NCI-H510A treated with DMSO at 0.1 percent for 48 hours (cell line): ENCODE measurements at places on chromosomes 5 and 9.

DNA sequence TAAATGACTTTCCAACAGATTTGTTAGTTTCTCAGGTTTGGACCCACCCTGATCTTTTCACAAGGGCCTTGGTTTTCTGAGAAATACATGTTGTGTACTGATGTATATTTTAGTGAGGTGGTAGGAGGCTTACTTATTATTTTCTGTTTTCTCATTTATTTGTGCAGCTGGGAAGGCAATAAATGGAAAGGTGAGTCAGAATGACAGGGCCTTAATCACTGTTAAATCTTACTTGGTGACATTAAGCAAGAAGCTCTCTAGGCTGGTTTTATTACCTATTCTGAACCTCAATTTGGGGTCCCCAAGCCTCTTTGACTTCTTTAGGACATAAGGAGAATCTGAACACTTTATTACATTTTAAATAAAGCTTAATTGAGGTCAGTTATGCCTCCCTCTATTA is 214.0 kb upstream of the DAB2 start:
- no peak for DNase-seq

GRCh38 chr9:83119873-83120272 is 56.9 kb upstream of the RASEF start:
- no peak for DNase-seq

DNA sequence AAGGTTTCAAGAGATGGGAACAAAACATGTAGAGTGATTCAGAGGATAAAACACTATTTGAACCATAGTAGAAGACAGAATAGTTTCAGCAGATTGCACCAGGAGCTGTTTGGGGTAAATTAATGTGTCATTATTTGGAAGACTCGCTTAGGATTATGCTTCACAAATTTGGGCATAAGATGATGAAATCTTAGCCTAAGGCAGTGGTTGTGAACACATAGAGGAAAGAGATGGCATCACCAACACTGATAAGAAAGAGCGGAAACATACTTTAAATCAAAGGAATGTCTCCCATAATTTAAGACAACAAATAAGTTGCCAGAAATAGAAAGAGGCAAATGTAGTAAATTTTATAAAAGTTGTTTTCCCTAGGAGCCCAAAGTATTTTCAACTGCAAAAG is 66.1 kb upstream of the TBCA start:
- DNase-seq: no peak

DNA sequence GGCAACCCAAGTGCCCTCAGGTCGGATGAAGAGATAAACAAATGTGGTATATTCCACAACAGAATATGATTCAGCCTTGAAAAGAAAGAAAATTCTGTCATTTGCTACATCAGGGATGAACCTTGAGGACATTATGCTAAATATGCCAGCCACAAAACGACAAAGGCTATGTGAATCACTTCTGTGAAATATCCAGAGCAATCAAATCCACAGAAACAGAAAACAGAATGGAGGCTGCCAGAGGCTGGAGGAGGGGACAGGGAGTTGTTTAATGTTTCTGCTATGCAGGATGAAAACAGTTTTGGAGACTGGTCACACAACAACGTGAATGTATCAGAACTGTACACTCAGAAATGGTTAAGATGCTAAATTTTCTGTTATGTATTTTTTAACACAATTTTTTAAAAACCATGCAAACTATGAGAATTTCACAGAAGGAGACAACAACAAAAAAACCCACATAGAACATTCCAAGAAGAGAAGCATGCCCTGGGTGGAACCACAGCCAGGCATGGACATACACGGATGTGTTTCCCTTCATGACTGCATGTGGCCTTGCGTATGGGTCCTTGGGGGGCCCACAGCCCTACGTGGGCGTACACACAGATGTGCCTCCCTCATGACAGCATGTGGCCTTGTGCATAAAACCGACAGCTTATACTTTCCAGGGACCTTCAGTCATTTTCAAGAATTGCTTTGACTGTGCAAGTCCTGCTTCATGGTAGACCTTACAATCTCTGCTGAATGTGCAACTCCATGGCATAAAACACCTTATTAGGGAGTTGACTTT is 146.7 kb downstream of the ROR2 start:
- no peak for DNase-seq

DNA sequence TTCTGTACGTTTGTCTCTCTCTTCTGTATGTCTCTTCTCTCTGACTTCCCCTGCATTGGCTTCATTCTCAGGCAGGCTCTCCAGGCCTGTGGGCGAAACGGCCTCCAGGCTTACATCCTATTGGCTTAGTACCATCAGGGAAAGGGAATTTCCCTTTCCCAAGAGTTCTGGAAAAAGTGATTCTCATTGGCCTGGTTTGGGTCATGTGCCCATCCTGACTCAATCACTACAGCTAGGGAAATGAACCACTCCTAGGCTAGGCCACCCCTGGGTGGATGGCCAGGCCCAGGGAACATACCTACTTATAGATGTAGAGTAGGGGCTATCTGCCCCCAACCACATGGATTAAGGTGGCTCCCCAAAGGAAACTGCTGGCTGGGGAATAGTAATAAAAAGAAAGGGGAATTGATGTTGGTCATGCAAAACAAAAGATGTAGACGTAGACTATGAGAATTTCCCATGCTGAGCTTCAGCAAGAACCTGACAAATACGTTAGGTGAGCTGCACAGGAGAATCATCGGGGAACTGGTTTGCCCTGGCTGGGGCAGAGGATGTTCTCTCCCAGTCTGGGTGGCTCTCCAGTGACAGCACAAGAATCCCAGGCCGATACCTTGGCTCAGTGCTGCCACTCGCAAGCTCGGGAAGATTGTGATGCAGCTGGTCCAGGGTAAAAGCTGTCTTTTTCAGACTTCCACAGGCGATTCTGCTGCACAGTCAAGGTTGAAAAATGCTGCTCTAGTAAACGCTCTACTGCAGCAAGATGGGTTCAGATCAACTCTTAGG is 3.7 kb upstream of the EGR1 start:
- DNase-seq: no peak

GRCh38 chr5:179290681-179291540 is 54.4 kb downstream of the ADAMTS2 start:
- no peak for DNase-seq

- no peak for DNase-seq
Measured at GRCh38 chr9:114884787-114885452, 45.5 kb downstream of the TNFSF8 start.

GRCh38 chr5:76804266-76804665 is 14.6 kb upstream of the F2RL1 start:
- no peak for DNase-seq

GRCh38 chr5:35470866-35471265 is 146.8 kb upstream of the SPEF2 start:
- no peak for DNase-seq

DNA sequence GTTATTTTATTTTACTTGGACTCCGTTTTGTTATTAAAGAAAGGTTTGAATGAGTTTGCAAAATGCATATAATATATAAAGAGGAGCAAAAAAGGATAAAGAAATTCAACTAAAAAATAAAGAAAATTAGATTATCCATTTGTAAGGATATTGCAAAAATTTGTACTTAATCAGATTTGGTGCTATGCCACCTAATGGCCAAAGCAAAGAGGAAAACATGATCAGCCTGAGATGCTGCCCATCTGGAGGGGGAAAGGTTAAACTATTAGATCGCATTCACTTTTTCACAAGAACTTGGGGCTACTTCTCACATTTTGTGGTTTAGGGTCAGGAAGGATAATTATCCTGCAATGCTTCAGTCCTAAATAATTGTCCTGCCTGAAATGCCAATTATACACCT is 350.6 kb downstream of the MLLT3 start:
- DNase-seq: no peak

DNA sequence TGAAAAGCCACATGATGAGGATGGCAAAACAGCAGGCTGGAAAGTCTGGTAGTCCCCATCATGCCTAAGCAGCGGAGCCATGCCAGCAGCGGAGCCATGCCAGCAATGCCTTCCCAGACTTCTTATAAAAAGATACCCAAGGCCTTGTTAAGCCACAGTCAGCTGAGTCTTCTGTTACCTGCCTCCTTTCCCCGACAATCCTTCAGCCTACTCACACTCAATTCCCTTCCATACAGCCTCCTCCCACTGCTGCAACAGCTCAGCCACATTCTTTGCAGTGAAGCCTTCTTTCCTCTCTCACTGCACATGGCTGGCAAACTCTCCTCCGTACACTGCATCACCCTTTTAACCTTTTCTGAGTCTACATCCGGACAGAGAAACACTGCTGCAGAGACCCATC is 114.9 kb downstream of the AUH start:
- DNase-seq: no peak

DNA sequence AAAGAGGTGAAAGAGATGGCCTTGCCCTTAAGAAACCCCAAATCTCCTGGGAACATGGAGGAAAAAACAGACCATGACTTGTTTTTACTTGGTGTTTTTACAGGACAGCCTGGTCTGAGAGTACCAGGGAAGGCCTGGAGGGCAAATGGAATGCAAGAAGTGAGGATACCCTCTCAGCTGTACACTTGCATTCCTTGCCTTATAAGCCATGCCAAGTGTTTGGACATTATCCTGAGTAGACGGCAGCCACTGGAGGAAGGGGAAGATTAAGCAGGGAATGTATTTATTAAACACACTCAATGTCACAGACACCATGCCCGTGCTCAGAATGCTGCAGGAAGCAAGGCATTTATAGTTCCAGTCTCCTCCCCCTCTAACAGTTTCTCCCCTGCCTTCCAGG is 581.4 kb downstream of the CDK5RAP2 start:
- no peak for DNase-seq

DNA sequence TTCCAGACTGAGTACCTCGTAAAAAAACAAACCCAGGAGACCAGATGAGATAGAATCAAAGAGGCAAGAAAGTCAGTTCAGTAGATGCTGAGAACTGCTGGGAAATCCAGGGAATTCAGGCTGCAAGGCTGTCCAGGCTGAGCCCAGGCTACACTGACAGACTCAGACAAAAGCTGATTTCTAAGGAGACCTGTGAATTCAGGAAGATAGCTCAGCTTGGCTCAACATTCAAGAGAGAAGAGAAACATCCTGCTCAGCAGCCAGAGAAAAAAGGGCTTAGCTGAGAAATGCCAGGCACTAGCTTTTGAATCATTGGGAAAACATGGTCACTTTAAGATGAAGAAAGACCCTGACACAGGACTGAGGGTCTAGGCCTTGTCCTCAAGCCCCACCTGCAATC is 118.2 kb upstream of the SLC44A1 start:
- no peak for DNase-seq

GRCh38 chr5:124007675-124008398 is 495.9 kb downstream of the CSNK1G3 start:
- DNase-seq: no peak

DNA sequence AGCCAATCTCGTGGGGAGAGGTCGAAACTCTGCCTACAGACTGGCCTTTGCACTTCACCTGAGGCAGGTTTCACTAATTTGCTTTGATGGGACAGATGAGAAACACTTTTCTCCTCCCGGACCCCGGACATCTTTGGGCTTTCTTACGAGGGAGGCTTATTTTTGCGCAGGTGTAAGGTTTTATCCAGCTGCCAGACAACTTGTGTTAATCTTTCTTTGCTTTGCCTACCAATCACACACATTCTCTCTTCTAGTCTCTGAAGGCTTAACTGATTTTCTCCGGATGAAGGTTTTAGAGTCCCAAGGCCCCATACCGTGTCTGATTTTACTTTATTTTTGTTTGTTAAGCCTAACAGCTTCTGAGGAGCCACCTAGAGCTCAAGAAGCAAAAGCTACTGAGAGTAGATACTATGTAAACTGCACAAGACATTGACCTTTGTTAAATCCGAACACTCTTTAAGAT is 436 bp upstream of the EMB start:
- no peak for DNase-seq

- no peak for DNase-seq
Measured at GRCh38 chr5:123350742-123351141, 72.5 kb downstream of the CEP120 start.

GRCh38 chr9:83304686-83305085 is 233.5 kb downstream of the FRMD3 start:
- DNase-seq: no peak

DNA sequence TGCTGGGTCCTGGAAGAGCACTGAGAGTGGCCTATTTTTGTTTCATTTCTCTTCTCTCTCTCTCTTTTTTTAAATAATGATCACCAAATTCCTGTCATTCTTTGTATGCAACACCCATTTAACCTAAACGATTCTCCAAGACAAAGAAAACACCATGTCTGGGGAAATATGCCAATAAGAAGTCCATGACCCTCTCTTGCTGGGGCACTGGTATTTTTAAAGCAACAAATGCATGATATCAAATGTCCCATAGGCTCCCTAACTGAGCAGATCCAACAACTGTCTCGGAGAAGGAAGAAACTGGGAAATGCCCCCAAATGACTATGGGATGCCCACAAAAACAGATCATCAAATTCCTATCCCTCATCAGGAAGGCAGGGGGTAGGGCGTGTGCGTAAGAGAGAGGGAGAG is 567.4 kb downstream of the CCDC171 start:
- no peak for DNase-seq
